Ascending aorta (tissue), 2 donors: ENCODE measurements at places on chromosomes 6 and 20.

- no peaks in the 10 kb centered on the region for H3K36me3 ChIP-seq
- H3K27me3 ChIP-seq: no peaks in the 10 kb centered on the region
- no peak for DNase-seq
- H3K4me1 ChIP-seq: no peaks in the 10 kb centered on the region
These were observed 191.1 kb downstream of the FNDC1 start for GRCh38 chr6:159360306-159360705.

- H3K4me1 ChIP-seq: no peaks in the 10 kb centered on the region
- H3K36me3 ChIP-seq: no peaks in the 10 kb centered on the region
- H3K4me3 ChIP-seq: no peak overlapping the region
- no peak overlapping the region for H3K27ac ChIP-seq
- DNase-seq: no peak
- no peaks in the 10 kb centered on the region for H3K27me3 ChIP-seq
These were observed 166.0 kb upstream of the KCNG1 start for GRCh38 chr20:51188941-51189340.

DNA sequence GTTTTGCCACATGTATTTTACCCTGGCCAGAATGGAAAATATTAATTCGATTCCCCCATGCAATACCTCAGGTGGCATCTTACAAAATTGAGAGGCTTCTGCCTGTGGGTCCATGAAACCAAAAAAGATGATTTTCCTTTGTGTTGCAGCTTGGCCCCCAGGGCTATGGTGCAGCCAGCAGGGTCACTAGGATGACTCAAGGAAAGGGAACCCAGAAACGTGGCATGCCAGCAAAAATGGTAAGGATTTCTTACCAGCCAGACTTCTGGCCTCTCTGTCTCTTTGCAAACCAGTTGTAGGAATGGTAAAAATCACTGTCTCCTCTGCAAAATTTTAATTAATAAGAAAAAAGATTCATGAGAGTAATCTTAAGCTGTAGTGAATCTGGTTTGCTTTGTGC is 11.6 kb upstream of the TAAR9 start:
- no peak for DNase-seq
- no peak overlapping the region for H3K4me3 ChIP-seq
- no peak overlapping the region for H3K27ac ChIP-seq

DNA sequence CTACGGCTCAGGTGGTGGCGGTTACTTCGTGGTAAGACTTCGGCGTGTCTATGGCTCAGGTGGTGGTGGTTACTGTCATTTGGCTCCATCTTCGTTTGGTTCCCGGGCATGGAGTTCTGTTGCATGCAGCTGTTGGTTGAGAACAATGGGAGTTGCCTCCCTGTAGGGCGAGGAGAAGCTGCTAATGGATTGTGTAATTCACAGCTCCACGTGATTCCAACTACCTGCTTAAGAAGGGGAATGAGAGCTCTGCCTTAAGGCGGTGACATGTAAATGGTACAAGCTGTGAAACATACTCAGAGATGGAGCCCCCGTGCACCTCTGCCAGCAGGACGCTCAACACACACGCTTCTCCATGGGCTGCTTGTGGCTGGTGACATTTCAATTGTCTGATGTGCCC is 12.4 kb upstream of the DACT2 start:
- no peaks in the 10 kb centered on the region for H3K4me1 ChIP-seq
- no peaks in the 10 kb centered on the region for H3K36me3 ChIP-seq
- no peak overlapping the region for H3K4me3 ChIP-seq

DNA sequence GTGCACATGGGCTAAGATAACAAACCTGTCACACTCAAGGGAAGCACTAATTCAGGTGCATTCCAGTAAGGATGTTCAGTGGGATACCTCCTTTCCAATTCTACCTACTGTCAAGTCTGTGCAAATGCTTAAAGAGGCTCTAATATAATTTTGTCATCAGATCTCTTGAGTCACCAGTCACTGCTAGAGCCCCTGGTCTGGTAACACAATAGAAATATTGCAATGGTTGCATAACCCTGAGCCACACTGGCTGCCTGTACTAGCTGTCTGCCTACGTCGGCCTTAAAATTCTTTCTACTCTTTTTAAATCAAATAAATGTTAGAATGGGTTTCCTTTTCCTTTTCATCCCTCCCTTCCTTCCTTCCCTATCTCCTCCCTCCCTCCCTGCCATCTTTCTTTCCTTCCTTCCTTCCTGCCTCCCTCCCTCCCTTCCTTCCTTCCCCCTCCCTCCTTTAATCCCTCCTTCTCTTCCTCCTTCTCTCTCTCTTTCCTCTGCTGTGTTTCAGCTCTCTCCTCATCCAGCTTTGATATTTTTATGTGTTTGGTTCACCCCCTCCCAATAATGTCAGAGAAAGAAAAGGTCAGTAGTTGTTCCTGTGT is 28.1 kb upstream of the OLIG3 start:
- no peaks in the 10 kb centered on the region for H3K4me1 ChIP-seq
- H3K27ac ChIP-seq: no peak overlapping the region
